ENCODE measurements at places on chromosomes 6 and 20.

GRCh38 chr6:14517516-14518105 lies 400.0 kb downstream of the CD83 start:
- no peak for DNase-seq

- no peak for DNase-seq
Measured at GRCh38 chr6:126170978-126171382, 168.9 kb upstream of the CENPW start.

GRCh38 chr6:144215402-144215931 lies 65.2 kb downstream of the STX11 start:
- no peak for DNase-seq

DNA sequence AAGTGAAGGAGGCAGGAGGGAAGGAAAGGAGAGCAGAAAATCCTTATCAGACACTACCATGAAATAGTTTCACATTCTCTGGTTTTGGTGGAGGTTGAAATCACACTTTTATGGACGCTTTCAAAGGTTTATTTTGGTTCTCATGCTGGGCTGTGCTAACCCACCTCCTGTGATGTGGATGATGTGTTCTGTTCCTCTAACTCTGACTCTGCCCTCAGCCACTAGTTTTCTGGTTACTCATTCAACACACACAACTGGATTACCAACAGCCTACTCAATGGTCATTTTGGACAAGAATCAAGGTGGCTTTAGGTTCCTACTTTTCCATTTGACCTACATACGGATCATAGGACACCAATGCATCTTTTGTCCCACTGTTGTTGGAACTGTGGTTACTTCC lies 522.1 kb upstream of the BTBD3 start:
- no peak for DNase-seq

- no peak for DNase-seq
Measured at GRCh38 chr6:5054245-5054873, 30.8 kb upstream of the PPP1R3G start.
